ENCODE measurements at places on chromosomes 12 and 14.

- DNase-seq, result no peak
Observed at GRCh38 chr14:60348211-60348610, 99.2 kb downstream of the PPM1A start.

- no peak for DNase-seq
Observed at GRCh38 chr12:117180758-117181467, 9.4 kb downstream of the FBXO21 start.

DNA sequence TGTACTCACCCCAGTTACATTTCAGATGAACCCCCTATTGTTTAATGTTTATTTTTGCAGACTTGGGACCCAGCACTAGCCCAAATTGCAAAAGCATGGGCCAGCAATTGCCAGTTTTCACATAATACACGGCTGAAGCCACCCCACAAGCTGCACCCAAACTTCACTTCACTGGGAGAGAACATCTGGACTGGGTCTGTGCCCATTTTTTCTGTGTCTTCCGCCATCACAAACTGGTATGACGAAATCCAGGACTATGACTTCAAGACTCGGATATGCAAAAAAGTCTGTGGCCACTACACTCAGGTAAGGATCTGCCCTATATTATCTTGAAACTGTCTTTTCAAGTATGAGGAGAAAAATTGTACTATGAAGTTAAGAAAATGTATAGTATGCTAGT, 1.2 kb downstream of the GLIPR1 start:
- DNase-seq, result peak; percentile 78

GRCh38 chr12:61993734-61994345, 266.4 kb upstream of the USP15 start:
- DNase-seq, result peak; percentile 16

DNA sequence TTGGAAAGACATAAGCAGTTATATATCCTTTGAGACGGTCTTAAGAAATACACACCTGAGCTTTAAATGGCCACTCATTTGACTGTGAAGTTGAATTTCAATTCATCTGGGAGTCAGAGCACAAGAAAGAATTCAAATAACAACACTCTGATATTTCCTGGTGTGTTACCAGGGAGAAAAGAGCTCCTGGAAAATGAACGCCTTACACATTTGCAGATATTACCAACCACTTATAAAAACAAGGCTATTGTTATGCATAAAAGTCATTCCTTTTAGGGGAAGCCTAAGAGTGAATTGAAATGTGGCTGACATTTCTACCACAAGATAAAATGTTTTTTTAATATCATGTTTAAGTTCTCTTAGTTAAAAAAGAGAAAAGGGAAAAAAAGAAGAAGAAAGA, 229.2 kb upstream of the PLEKHG7 start:
- no peak for DNase-seq

DNA sequence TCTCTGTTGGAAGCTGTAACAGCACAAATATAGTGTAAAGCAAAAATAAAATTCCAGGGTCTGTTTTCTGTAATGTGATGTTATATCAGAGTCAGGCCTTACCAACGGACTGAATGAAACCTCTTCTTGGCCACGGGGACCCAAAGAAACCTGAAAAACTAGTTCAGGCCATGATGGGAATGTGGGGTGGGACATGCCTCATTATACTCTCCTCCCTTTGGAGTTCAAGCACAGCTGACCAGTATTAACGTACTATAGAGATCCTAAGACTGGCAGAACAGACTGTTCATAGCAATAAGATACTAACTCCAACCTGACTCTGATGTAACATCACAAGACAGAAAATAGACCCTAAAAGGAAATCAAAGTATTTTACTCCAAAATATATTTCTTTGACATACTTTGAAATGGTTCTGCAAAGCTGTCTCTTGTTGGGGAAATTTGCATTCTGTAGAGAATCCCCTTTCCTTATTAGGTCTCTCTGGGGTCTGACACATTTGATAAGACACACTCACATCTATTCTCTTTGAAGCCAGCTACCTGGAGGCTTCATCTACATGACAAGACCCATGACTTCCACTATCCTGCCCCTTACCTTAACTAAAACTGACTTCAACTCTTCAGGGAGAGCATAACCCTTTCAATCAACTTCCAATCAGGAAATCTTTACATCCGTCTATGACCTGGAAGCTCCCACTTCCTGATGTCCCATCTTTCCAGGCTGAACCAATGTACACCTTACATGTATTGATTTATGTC, 444.6 kb downstream of the SOX5 start:
- DNase-seq, result no peak

GRCh38 chr12:63792338-63792737, 12.6 kb downstream of the RXYLT1 start:
- no peak for DNase-seq

GRCh38 chr14:84864548-84865271, 665.2 kb upstream of the FLRT2 start:
- DNase-seq, result no peak

GRCh38 chr12:54411391-54412241, 7.5 kb downstream of the ITGA5 start:
- DNase-seq, result peak; percentile 98

DNA sequence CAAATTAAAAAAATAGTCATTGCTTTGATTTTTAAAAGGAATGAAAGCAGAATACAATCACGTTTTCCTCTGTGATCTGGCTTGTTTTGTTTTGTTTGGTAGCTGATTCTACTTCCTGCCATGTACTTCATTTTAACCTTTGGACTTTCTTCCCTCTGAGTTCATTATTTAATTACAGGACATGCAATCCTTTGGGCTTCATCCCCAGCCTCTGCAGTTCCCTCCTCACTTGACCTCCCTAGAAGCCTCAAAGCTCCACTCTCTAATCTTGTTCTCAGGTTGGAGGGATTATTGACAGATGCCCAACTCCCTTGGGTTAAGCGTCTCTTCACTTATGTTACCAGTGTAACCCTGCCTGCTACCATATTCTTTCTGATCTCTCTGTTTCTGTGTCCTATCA, 967.9 kb upstream of the SEL1L start:
- no peak for DNase-seq

- DNase-seq, result no peak
Observed at GRCh38 chr14:62854951-62855350, 190.3 kb downstream of the KCNH5 start.

DNA sequence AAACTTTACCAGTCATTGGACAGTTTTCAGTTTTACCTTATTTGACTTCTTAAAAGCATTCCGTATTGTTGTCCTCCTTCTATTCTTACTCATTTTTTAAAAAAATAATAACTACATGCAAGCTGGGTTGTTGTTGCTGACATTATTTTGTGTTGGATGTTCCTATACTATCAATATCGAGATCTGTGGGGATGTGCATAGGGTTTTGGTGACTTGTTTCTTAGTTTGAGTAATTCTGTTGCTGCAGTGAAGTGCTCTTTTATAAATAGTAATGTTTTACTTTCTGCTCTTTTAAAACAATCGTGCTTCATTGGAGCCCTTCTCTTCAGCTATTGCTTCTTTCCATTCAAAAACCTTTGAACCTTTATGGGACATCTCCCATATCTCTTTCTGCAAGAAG, 79.4 kb downstream of the METTL25 start:
- DNase-seq, result no peak

GRCh38 chr12:115866909-115867525, 410.5 kb downstream of the MED13L start:
- DNase-seq, result no peak

DNA sequence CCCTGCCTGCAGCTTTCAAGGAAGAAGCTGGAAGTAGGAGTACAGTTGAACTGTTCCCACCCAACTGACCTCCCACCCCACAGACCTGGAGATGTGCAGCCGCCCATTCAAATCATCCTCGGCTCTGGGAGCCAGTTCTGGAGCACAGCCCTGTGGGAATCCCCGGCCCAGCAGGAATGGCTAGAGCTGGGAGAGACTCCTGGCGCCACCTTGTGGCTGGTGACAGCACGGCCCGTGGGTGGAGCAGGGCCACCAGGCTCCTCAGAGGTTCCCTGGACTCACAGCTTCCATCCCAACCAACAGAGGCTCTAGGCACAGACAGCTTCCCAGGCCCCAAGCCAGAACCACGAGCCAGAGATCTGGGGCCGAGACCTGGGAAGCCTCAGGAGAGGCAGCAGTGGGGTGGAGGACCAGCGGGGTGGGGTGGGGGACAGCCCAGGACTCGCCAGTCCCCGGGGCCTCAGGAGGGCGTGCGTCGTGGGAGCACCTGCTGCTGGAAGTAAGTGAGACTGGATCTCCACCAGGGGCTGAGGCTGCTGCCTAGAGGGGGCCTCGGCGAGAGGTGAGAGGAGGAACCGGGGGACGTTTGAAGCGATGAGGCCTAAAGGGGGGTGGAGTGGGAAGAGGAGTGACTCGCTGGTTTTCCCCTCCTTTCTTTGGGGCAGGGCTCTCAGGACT, 43.4 kb downstream of the RNF34 start:
- peak; percentile 70 for DNase-seq
